ENCODE measurements at places on chromosomes 1 and 21.

DNA sequence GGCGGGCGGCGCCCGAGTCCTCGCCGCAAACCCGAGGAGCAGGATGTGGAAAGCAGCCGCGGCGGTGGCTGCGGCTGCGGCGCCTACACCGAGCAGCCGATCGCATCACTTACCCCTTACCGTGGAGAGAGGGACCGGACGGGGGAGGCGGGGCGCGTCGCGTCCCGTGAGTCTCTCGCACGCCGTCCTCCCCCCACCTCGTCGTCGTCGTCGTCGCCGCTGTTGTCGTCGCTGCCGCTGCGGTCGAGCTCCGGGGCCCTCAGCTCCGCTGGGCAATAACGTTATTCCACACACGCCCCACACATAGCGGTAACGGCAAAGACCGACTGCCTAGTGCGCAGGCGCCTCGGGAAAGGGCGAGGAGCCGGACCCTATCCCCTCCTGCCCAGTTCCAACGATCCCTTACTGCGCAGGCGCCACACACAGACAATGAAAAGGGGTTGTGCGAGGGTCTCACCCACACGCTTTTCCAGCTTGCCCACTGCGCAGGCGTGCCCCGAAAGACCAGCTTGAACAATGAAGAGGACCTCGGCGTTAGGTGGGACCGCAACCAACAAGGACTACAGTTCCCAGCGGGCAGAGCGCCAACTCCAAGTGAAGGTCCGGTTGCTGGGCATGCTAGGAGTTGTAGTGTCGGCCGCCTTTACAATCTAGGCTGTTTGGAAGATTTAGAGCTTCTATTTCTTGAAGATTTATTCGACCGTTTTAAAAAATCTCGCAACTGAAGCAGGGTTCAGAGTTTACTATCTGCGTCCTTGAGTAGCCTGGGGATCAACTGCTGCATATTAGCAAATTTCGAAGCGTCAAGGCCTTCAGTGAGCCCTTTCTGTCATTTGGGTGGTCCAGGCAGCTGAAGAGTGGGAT, at the start of gene CEP170:
Gene CEP170 (minus strand): TSS at position 355 of the 864 bp plus-strand sequence. CDS start 30,001 bp downstream, outside the sequence.
- peak; percentile 99 for DNase-seq

DNA sequence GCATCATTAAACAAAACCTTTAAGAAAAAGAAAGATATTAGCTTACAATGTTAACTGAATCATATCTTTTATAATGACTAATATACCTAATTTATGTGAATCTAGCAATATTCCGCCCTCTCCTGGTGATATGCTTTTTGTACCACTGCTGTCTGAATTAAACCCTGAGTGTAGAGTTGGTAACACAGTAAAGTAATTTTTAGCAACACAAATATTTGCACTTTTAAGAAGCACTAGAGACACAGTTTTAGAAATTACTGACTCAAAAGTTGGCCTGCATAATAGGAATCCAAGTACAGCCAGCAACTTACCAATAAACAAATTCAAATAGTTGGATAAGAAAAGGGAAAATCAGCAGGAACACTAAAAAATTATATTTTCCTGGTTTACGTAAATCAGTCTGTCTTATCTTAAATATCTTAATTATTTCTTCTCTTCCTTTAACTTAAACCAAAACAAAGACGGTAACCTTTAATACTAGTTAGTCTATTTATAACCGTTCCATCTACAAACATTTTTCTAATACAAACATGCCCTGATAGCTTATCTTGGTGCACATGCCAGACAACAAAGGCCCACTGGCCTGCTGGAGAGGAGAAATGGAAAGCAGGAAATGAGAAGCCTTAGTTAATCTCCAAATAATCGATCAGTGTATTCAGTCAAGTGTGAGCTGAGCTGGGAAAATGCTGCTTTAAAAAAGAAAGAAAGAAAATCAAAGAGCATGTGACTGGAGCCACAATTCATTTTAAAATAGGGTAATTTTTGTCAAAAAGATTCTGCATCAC, 246.0 kb downstream of the RERE start:
- peak; percentile 39 for DNase-seq

DNA sequence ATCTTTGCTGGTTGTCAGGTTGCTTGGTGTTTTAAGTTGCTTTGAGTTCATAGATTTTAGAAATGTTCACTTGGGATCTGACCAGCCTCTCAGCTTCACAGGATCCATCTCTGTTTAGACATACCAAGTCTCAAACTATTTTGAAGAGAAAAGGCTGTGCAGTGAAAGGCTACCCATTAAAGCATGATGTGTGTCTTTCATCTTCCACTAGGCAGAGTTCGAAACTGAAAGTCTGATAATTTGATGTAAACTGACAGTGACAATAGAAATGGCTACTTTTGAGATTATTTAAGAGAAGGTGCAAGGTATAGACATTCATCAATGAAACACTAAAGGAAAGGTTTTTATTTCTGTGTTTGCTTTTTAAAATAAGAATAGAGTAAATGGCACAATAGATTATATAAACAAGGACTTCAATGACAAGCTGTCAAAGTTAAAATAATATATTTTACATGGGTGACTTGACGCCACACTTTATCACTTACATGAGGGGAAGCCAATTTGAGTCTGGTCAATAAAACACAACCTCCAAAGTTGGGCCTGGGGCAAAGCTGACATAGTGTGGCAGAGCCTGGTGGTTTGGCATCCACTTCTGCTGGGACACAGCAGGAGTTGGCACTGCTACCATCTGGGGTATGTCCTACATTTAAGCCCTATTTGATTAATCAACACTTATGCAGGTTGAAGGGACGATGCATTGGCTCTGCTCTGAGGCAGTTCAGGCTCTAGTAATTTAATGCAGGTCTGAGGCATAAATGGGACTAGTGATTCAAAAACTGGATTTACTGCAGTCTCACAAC, 197.7 kb downstream of the CRB1 start:
- DNase-seq, result no peak

- no peak for DNase-seq
Observed at GRCh38 chr1:207518608-207519236, 22.8 kb downstream of the CR1 start.

- peak; percentile 99 for DNase-seq
Observed at GRCh38 chr1:161706482-161707347, at the start of gene FCRLA. Gene FCRLA (plus strand): TSS chr1:161707229. CDS start chr1:161707265, 36 bp downstream.

All from fibroblast of skin of right quadriceps (primary cell).